ENCODE measurements at places on chromosomes 6 and 20.
A peak's percentile ranks its signal among the peaks of the same experiment; 100 is the strongest.

- DNase-seq = peak; percentile 39
Observed at GRCh38 chr6:138004430-138005287, 102.6 kb downstream of the PERP start.

DNA sequence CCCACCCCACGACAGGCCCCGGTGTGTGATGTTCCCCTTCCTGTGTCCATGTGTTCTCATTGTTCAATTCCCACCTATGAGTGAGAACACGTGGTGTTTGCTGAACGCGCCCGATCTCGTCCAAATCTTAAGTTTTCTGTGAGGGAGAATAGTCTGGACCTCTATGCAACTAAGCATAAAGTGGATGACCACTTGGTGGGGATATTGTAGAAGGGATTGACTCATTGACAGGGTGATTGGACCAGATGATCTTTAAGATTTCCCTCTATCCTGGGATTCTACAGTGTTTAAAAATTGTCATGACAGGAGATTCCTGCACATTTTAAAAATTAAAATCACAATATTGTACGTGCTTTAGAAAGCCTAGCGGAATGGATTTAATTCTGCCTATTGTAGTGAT lies 141.3 kb downstream of the TRMT11 start:
- DNase-seq = peak; percentile 10

GRCh38 chr6:53172468-53172803 lies 23.8 kb upstream of the GCM1 start:
- no peak for DNase-seq

GRCh38 chr6:132471787-132472186 lies 41.1 kb downstream of the STX7 start:
- peak; percentile 50 for DNase-seq

DNA sequence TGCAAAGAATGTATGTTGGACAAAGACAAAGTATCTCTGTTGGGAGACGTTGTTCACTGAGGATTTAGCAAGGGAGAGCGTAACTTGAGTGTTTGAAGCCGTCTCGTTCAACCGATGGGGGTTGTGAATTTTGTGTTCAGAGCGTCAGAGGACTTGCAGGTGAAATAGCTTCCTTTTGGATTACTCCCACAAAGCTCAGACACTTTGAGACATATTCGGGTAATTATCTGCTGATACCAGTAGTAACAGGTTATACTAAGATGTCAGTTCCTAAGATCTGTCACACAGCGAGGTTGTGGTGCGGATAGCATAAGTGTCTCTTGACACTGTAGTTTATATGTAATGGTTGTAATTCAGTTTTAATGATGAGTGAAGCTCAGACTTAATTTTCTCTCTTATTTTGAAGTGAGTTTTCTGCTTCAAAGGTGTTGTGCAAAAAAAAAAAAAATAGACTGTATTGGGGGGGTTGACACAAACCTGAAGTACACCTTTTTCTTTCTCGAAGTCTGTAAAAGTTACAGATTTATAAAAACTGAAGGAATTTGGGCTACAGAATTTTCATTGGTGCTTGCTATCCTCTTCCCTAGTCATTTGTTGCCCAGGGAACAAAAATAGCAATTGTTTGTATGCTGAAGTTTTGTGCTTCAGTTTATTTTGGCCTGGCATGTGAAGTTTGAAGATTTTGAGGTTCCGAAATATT lies 1.7 kb downstream of the ASXL1 start:
- DNase-seq = no peak

- no peak for DNase-seq
Observed at GRCh38 chr6:5230081-5230480, 30.7 kb downstream of the LYRM4 start.

DNA sequence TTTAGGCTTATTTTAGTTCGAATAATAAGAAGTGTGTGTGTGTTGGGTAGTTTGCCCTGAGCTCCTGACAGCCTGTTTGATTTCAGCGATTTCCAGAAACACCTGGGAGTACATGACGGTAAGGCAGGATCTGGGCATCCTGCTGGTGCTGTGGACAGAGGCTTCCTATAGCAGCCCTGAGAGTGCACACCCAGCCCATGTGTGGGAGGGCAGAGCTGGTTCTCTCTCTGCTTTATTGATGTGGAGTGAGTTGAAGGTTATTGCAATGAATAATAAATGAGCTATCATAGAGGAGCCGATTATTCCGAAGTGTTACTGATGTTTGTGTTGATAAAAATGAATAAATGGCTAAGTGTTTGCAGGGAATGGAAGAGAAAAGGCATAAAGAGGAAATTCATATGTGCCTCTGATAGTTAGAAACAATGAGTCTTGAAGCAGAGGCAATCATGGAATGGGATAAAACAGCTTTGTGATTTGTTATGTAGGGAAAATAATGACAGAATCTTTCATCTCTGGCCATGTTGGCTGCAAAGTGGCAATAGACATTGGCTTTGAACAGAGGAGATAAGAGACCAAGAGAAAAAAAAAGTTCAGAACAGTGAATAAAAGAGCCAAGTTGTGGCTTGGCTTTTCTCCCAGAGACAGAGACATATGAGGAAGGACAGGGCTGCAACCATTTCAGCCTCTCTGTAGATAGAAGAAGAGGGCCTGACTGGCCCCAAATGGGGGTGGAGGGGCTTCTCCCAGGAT lies 166.2 kb upstream of the CHD6 start:
- no peak for DNase-seq

- no peak for DNase-seq
Observed at GRCh38 chr6:157267654-157268053, 55.7 kb downstream of the TMEM242 start.

DNA sequence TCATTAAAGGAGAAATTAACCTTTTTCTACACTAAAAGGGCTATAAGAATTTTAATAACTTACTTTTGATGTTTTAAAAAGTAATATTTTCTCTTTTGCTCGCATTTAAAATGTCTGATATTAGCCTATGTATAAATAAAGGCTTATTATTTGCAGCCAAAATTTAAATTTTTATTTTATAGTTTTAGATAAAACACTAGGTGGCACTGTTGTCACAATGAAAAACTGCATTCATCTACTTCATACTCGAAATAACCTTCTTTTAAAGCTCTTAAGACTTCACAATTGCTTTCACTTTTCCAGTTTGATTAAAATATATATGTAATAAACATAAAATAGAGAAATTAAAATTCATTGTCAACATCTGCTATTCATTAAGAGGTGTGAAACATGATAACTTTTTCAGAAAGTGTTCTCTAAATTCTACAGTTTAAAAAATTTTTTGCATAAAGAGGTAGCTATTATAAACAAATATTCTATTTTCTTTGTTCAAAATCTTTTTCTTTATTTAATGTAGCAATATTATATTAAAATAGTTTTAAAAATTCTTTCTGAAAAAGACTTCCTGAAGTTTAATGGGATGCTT lies 78.8 kb upstream of the DEFB112 start:
- DNase-seq = peak; percentile 50

DNA sequence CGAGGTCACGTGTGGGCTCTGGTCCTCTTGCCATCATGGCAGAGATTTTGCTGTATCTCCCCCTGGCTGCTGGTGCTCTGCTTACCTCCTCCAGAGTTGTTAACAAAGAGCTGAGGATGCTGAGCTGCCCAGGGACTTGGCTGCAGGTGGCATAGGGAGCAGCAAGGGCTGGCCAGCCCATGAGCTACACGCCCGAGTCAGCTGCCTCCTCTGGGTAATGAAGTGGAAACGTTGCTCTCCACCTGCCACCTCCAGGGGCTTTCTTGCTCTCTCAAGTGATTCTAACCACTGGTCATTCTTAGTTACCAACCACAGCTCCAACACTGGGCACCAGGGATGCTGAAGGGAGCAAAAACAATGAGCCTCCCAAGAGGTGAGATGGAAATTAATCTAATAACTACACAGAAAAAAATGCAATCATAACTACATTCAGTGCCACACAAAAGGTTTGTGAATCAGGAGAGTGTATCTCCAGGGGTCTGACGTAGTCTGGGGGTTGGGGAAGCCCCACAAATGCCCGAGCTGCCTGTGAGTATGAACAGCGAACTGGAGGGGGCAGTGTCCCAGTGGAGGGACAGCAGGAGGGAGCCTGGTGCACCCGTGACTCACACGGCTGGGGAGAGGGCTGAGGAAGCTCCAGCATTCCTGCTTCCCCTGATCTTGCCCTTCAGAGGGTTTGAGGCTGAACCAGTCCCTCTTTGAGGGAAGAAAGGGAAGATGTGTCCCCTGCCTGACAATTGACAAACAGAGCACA lies 78.7 kb downstream of the CDH26 start:
- DNase-seq = peak; percentile 19

DNA sequence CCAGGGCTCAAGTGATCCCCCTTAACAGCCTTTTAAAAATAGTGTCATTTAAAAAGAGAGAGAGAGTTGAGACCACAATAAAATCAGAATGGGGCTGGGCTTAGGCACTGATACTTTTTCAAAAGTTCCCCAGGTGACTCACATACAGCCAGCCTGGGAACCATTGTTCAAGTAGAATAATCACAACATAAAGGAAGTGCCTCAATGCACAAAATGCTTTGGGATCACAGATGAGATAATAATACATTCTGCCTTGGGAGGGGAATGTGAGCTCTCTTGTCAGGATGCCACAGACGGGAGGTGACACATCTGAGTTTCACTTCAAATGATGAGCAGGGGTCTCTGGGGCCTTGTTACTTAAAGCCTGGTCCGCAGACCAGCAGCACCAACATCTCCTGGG lies 34.0 kb upstream of the GABRR1 start:
- DNase-seq = no peak

DNA sequence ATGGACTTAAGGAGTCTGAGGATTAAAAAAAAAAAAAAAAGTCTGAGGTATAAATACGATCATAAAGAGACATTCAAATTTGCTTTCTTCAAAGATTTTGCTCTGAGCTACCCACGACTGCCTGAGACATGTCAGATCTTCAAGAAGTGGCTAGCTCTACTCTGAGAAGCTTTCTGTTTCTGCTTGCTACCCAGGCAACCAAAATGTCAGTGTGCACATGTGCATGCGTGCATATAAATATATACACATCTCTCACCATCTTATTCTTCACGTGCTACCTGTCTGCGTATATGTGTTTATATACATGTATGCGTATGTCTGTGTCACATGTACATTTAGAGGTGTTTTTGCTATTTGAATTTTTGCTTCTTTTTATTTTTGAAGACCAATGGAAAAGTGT lies 299.6 kb upstream of the STXBP5 start:
- no peak for DNase-seq

DNA sequence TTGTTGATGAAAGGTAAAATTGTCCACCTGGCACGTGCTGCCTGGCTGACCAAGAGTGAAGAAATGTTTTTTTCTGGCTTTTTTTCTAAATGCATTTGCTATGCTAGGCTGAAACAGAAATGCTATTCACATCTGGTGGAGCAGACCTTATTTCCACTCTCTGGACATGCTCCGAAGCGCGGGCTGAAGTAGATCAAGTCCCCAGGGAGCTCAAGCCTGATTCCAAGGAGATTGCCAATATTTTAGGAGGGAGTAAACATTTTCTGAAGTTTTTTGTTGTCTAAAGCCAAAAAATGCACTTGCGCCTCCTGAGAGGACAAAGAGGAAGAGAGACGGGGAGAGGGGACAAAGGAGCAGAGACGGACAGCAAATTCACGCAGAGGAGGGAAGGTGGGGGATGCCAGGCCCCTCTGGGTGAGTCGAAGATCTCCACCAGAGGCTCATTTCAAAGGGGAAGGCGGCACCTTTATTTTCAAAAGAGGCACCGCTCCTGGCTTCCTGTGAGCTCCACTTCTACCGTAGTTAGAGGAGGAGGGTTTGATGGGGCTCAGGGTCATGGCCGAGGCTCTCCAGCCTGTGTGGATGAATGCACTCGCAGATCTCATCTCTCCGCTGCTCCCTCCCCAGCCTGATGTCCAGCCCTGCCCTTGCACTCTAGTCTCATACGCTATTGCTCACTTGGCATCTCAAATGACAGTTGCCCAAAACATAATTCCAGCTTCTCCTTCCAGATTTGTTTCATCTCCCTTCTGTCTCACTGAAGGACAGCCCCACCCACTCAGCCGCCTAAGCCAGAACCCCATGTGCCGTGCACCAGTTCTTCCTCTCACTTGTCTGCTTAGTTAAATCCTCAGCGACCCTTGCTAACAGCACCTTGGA lies 23.1 kb upstream of the SMOC2 start:
- no peak for DNase-seq

GRCh38 chr20:24782801-24783630 lies 166.1 kb upstream of the CST7 start:
- no peak for DNase-seq

GRCh38 chr6:90266905-90267621 lies 29.6 kb downstream of the BACH2 start:
- DNase-seq = no peak

DNA sequence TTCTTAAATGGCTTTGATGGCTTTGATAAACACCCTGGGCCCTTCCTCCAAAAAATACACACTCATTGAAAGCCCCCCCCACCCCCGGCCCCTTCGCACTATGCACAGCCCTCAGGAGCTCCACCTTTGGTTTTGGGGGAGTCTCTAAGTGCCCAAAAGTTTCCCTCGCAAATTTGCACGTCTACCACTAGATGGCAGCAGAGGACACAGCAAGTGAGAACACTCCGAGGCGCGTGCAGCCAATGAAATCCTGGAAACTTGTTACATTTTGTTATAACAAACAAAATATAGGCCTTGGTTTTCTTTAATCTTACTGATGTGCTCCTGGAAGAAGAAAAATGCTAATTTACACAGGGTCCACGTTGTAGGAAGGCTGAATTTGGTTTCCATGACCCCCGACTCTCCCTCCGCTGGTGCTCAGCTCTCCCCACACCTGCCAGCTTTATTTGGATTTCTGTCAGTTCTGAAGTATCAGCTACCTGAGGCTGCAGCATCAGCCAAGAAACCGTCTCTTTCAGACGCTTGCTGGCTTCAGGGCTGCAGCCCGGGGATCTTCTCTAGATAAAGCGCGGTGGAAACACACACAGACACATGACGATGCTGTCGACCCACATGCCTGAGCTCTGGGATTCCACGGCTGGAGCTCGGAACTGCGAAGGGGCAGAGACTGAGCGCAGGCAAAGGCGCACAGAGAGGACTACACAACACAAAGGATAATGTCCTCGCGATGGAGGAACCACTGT lies 148.3 kb upstream of the RPS6KA2 start:
- peak; percentile 93 for DNase-seq

- no peak for DNase-seq
Observed at GRCh38 chr20:53688085-53688484, 94.4 kb upstream of the ZNF217 start.

GRCh38 chr6:95589826-95590570 lies 12.7 kb downstream of the MANEA start:
- no peak for DNase-seq

DNA sequence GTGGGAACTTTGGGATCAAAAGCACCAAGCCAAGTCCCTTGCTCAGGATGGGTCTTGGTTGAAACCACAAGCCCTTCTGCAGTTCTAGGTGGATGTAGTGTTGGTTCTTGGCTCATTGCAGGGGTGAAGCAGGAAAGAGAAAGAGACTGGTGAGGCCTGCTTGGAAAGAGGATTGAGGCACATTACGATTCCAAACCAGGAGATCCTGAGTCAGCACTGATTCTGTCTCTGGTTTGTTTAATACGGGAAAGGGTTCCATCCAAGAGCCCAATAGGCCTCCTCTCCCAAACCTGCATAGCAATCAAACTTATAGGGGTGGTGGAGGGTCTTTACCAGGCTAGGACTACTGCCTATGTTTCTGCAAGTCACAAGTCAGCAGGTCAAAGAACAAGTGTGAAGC lies 24.3 kb downstream of the NSFL1C start:
- DNase-seq = no peak

GRCh38 chr20:41174373-41174772 lies 37.0 kb downstream of the PLCG1 start:
- DNase-seq = no peak

GRCh38 chr20:3306068-3306467 lies 67.1 kb upstream of the SLC4A11 start:
- no peak for DNase-seq

All from NCI-H1417 (cell line).